ENCODE measurements at places on chromosomes 11 and 22.

DNA sequence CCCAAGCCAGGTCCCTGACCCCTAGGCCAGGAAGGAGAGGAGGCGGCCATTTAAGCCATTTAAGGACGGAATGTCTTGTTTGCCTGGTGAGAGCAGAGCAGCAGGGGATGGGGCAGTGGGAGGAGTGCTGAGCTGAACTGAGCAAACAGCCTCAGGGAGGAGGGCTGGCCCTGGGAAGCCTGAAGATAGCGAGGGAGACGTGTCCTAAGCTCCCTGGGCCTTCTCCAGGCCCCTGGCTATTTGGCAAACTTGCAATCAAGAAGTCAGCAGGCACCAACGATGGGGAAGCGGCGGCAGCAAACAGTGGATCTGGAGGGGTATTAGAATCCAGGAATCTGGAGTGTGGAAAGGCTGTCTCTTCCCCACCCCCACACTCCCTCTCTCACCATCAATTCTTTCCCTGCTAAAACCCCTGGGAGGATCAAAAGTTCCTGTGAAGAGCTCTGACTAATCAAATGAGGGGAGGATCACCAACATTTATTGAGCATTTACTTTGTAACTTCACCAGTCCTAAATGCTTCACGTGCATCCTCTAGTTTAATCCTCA is 8.8 kb downstream of the BCL9L start:
- DNase-seq: peak; percentile 83

- DNase-seq: no peak
These were observed 47.6 kb downstream of the FAM83F start for GRCh38 chr22:40042312-40042711.

GRCh38 chr11:68798221-68798813 is 43.4 kb downstream of the CPT1A start:
- peak; percentile 77 for DNase-seq

DNA sequence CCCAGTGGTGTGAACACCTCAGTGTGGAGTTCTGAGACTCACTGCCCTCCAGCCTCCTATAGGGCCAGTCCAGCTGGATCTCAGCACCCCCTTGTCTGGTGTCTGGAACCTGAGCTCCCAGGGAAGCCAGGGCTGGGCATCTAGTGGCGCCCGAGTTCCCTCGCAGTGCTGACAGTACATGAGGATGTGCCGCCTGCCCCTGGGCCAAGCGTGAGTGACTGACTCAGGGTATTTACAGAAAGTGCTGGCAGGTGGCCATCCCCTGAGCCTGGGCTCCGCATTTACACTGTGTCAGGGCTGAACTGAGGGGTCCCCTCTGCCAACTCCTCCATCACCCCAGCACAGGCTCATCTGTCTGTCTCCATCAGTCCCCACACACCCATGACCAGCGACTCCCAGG is 185.3 kb downstream of the BRD1 start:
- no peak for DNase-seq

DNA sequence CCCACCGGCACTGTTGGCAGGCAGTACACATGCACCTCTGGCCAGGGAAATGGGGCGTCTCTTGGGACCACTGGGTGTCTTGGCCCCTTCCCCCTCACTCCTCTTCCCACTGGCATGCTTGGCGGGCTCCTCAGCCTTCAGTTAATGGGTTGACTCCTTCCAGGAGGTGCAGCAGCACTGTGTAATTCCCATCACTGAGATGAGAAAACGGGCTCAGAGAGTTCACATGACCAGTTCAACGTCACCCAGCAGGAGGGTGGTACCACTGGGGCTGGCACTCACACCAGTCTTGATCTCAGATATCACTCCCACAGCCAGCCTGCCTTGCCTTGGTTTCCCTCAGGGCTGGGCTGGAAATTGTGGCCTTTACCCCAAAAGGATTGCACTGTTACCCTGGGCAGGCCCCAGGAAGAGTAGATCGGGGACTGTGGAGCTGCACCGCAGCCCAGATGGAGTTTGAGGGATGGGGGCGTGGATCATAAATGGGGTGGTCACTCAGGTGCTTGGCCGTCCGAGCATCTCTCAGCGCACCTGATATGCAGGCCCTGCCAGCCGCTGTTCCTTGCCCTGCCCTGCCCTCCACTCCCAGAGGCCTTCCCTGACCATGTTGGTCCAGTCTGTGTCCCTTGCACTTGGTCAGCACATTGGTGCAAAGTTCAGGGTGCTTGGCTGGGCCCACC is 16.9 kb downstream of the CAPN5 start:
- no peak for DNase-seq

- DNase-seq: no peak
These were observed 65.1 kb upstream of the PPARA start for GRCh38 chr22:46084943-46085827.

- DNase-seq: no peak
These were observed 207.0 kb upstream of the SORL1-AS1 start for GRCh38 chr11:121659811-121660210.

DNA sequence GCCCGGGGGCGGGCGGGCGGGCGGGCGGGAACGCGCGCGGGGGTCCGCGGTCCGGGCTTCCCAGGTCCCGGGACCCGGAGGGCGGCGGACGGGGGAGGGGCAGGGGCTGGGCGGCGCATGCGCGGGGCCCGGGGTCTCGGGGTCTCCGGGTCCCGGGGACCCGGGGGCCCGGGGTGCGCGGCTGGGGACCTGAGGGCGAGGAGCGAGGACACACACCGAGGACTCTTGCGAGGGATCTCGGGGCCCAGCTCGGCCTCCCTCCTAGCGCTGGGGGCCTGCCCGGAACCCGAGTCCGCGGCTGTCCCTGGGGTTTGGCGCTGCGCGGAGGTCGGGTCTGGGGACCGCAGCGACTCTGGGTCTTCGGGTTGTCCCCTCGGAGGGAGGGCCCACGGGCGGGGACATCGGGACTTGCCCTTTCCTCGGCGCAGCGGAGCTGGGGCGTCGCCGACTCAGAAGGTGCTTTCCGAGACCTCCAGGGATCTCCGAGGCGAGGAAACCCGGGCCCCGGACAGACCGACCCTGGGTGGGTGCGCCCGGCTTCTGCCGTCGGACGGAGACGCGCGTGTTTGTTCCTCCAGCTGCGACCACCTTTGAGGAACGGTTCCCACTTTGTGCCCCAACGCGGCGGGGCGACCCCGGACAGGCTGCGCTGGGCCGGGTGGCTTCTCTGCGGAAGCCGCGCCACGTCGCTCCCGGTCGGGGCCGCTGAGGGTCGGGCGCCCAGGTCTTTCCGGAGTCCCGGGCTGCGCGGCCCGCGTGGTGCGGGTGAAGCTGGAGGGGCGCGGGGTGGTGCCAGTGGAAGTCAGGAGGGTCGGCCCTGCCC is 540 bp downstream of the PPARA start:
- DNase-seq: peak; percentile 34

DNA sequence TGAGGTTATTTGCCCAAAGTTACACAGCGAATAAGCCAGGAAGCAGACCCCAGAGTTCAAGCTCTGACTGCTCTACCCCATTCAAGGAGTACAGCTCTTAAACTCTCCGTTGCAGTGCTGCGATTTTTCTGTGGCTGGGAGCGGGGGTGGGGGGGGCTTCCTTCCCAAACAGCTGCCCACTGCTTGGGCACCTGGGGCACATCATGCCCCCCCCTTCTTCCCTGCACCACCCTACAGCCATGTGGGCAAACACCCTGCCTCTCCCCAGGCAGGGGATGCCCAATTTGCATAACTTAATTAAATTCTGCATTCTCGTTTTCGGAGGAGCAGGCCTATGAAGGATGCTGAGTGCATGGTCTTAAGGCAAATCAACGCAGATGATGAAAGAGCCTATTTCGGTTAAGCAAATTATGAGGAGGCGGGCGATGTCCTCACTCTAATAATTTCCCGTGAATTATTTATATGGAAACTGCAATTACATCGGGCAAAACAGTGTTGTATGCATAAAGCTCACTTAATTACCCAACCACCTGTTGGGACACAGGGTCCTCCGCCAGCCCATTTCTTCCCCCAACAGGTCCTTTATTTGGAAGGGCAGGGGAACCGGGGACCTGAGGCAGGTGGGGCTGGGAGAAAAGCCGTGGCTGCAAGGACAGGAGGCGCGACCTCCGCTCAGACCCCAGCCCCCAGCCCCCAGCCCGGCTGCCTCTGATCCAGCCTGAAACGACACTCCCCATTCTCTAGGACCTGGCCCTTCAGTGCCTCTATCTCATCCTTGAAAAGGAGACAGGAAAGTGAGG is 610.5 kb downstream of the BUD13 start:
- no peak for DNase-seq
